ENCODE measurements at places on chromosomes 7 and 10.

GRCh38 chr10:67678335-67678974 lies 17.5 kb downstream of the CTNNA3 start:
- H3K4me3 ChIP-seq = no peak overlapping the region
- H3K27ac ChIP-seq = no peak overlapping the region
- no peak for DNase-seq
- H3K4me1 ChIP-seq = no peaks in the 10 kb centered on the region

DNA sequence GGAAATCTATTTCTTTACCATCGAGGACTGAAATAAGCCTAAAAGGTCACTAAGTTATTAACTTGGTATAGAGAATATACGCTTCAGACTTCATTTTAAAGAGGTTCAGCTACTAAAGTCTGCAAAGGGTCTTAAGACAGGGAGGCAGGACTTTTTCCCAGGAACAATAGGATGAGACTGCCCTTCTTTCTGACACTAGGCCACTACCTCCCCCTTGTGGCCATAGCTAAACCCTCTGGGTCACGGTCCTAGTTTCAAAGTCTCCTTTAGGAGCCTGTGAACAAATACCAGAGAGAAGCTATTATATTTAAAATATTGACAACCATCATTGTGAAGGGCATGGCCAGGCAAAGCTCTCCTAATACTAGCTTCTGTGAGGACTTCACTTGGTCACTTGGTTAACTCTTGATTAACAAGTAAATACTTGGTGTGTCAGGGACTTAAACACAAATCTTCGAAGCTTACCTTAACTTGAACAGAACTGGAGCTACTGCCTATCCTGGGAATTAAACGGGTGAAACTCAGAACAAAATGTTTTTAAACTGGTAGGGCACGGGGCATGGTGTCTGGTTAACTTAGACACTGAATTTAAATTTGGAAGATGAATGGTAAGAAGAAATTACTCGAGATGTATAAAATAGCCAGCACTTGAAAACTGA lies 75.6 kb downstream of the CCDC6 start:
- H3K4me1 ChIP-seq = no peaks in the 10 kb centered on the region
- no peaks in the 10 kb centered on the region for H3K27me3 ChIP-seq
- peak; percentile 59 for DNase-seq
- H3K36me3 ChIP-seq = peaks cover 6% of the 10 kb centered on the region
- no peak overlapping the region for H3K27ac ChIP-seq
- H3K4me3 ChIP-seq = no peak overlapping the region

GRCh38 chr10:132580143-132580542 lies 42.6 kb downstream of the INPP5A start:
- no peak for DNase-seq
- H3K4me1 ChIP-seq = no peaks in the 10 kb centered on the region
- no peak overlapping the region for H3K4me3 ChIP-seq
- no peak overlapping the region for H3K27ac ChIP-seq
- H3K36me3 ChIP-seq = no peaks in the 10 kb centered on the region

DNA sequence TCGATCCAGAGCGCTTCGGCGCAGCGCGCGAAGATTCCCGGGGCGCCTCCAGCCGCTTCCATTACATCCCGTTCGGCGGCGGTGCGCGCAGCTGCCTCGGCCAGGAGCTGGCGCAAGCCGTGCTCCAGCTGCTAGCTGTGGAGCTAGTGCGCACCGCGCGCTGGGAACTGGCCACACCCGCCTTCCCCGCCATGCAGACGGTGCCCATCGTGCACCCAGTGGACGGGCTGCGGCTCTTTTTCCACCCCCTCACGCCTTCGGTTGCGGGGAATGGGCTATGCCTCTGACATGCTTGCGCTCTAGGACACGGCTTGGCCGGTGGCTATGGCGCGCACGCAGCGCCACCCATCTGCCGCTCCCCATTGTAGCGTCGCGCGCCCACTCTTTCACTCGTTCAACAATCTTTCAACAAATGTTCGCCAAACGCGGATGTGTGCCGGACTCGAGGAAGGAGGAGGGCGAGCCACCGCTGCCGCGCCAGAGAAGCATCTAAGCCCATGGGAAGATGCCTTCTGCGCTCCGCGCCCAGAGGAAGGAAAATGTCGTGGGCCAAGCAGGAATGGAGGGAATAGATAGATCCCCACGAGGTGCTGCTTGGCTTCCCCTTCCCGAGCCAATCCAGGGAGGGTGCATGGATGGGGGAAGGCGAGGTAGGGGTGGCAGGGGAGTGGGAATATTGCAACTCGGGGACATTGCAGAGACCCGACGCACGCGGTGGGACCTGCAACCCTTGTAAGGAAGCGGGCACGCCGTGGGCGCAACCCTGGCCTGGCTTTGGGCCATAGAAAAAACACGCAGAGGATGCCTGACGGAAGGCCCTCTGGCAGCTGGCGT lies 5.1 kb upstream of the CYP26A1 start:
- no peak overlapping the region for H3K27ac ChIP-seq
- H3K27me3 ChIP-seq = peaks cover 59% of the 10 kb centered on the region
- peak overlapping the region; percentile 35 for H3K4me3 ChIP-seq
- peak; percentile 71 for DNase-seq

DNA sequence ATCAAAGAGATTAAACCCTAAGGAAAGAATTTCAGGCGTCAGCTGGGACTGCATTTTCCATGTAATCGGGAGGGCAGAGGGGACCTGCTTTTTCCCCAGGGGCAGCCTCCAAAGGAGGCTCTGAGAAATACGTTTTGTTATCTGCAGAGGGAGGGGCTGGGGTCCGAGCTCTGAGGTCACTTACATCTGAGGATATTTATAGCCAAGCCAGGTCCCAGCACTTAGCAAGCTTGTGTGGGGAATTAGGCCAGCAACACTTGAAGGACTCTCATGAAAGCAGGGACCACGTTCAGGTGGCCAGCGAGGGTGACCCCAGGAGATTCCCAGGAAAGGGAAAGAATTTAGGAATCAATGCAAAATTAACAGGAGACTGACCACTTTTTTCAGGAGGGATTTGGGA lies 20.6 kb upstream of the GDI2 start:
- H3K36me3 ChIP-seq = no peaks in the 10 kb centered on the region
- no peak overlapping the region for H3K27ac ChIP-seq
- no peak overlapping the region for H3K4me3 ChIP-seq
- DNase-seq = peak; percentile 49

All from SK-N-SH (cell line).